ENCODE measurements at places on chromosomes 12 and 14. TPM values are rescaled to one million over a fixed set of nuclear protein-coding genes. Genes with fewer than 3 reads are reported as not detected.

The KRT6C gene
- 0.06 TPM for polyA plus RNA-seq

The C3AR1 gene
- 9.8 TPM for polyA plus RNA-seq

The AQP2 gene
- not detected for polyA plus RNA-seq

The GDF3 gene
- 0.42 TPM for polyA plus RNA-seq

The FRS2 gene
- polyA plus RNA-seq = 4.8 TPM

The OASL gene
- polyA plus RNA-seq = 2.9 TPM

The ADAMTS20 gene
- not detected for polyA plus RNA-seq

The PTPRQ gene
- under 0.01 TPM for polyA plus RNA-seq

The CFL2 gene
- 15.6 TPM for polyA plus RNA-seq

The SMCO2 gene
- polyA plus RNA-seq = not detected

The KRT74 gene
- not detected for polyA plus RNA-seq

The TBC1D30 gene
- 1.3 TPM for polyA plus RNA-seq

The NRL gene
- polyA plus RNA-seq = 3.7 TPM

The OTOGL gene
- polyA plus RNA-seq = 0.22 TPM

The KCTD10 gene
- polyA plus RNA-seq = 10.4 TPM

The RPGRIP1 gene
- polyA plus RNA-seq = 0.46 TPM

The E2F7 gene
- polyA plus RNA-seq = 0.09 TPM

The MYH7 gene
- 0.65 TPM for polyA plus RNA-seq

Data from spleen (tissue), 13 donors.